ENCODE measurements at places on chromosomes 2 and 18.

DNA sequence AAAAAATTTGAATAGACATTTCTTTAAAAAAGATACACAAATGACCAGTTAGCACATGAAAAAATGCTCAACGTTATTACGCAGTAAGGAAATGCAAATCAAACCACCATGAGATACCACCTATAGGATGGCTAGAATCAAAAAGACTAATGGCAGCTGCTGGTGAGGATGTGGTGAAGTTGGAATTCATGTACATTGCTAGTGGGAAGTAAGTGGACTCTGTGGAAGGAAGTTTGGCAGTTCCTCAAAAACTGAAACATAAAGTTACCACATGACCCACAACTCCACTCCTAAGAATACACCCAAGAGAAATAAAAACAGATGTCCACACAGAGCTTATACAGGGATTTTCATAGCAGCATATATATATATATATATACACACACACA, 51.2 kb downstream of the MBP start:
- DNase-seq = no peak

GRCh38 chr2:7694076-7694985, 777.1 kb downstream of the RNF144A start:
- no peak for DNase-seq

DNA sequence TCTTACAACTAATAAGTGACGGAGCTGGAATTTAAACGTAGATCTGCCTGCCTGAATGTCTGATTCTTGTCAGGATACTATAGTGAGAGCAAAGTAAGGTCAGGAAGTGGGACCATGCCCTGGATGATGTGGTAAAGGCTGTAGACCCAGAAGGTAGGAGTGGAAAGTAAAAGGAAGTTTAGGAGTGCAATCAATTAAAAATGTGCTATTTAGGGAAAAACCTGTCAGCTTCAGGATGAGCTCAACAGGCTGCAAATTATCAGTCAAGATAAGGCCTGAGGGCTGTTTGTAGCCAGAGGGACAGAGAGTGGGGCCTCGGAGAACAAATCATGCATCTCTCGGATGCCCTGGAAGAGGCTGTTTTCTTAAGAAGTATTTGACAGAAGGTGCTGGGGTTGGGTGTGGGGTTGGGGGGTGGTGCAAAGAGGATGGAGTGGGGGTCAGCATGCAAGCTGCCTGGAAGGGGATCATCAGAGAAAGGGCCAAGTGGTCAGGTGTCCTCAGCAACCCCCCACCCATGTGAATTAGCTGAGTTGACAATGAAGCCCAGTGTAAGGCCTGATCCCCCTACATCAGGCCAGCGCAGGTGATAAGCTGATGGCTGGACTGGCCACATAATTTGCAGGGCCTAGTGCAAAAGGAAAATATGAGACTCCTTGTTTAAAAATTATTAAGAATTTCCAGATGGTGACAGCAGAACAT, 53.2 kb upstream of the MAPRE3 start:
- DNase-seq = no peak

GRCh38 chr2:5510082-5510481, 182.1 kb upstream of the SOX11 start:
- no peak for DNase-seq

GRCh38 chr18:12278215-12278671, 24.1 kb downstream of the CIDEA start:
- DNase-seq = no peak

- no peak for DNase-seq
These were observed at the start of gene CD8A for GRCh38 chr2:86790676-86791572. TSS of gene CD8A (minus strand) at chr2:86790913. CDS start at chr2:86790825, 88 bp downstream.

DNA sequence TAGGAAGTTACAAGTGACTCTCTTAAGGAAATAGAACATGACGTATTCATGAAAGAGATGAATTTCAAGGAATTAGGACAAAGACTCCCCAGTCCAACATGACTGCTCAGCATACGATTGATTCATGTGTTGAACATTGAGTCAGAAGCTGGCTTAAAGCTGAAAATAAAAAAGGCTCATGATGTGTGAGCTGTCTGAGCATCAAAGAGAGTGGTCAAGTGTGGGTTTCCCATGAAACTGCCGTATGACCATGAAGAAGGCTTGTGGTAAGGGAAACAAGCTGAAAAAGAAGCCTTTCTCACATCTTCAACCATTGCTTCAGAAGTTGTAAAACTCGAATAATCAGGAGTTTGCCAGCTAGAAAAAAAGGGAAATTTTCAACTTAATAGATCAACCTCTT, 201.9 kb upstream of the APCDD1 start:
- no peak for DNase-seq
